ENCODE measurements at places on chromosomes 6 and 20.

DNA sequence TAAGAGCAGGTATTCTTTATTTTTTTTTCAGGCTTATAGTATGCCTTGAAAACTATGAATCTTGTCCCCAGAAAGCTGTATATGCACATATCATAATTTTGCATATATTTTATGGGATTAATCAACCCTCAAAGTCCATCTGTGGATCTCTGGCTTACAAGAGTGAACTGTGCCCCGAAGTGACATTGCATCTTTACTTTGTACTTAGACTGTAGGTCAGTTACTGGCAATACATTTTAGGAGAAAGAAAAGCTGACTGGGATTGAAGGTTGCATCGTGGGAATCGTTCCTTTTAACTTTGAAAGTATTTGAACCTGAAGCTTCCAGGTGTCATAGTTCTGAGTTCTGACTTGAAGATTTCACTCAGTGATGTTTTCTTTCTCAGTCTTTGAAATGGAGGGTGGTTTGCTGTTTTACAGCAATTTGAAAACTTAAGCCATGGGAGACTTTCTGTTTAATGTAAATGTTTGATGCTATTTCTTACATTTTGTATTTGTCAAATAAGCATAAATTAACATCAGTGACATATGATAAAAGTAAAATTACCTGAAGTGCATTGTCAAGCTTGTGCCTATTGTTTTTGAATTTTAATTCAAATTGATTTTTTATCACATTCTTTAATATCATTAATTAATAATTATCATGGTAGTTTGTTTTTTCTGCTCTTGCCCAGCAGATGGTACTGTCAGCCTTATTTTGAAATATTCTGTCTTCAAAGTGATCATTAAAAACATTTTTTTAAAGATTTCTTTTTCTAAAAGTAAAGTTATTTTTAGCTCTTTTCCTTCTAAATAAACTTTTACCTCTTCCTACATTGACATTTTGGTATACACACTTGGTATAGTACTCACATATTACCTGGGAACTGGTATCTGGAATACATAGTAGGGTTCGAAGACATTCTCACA lies 29.0 kb downstream of the L3MBTL3 start:
- DNase-seq = no peak

DNA sequence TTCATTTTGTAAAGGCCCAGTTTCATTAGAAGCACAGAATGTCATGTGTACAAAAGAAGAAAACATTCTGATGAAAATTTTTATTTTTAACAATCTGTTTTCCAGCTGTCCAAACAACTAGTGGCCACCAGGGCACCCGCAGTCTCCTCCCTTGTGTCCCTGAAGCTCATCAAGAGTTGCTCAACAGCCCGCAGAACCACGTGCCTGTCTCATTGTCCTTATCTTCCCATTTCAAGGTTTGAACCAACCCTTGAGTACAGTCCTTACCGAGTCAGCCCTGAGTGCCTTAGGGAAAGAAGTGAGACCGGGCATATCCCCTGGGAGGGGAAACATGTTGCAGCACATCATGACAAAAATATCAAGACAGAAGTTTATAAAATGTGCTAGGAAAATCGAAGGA lies 15.9 kb upstream of the ZNF133 start:
- no peak for DNase-seq

GRCh38 chr20:15065794-15066193 lies 728.4 kb upstream of the FLRT3 start:
- DNase-seq = no peak

GRCh38 chr20:49696594-49696993 lies 17.1 kb downstream of the B4GALT5 start:
- DNase-seq = no peak

- DNase-seq = no peak
Measured at GRCh38 chr6:132067286-132067685, 116.1 kb upstream of the CCN2 start.

- DNase-seq = no peak
Measured at GRCh38 chr6:14310960-14311359, 193.4 kb downstream of the CD83 start.

All from CD4-positive, alpha-beta T cell treated with Interleukin-6 for 4 hours (primary cell).